ENCODE measurements at places on chromosomes 6 and 20. TPM values are rescaled to one million over a fixed set of nuclear protein-coding genes. Genes with fewer than 3 reads are reported as not detected.

Gene PRL
- not detected for total RNA-seq

Gene PRRT1
- 1.4 TPM for total RNA-seq

DNA sequence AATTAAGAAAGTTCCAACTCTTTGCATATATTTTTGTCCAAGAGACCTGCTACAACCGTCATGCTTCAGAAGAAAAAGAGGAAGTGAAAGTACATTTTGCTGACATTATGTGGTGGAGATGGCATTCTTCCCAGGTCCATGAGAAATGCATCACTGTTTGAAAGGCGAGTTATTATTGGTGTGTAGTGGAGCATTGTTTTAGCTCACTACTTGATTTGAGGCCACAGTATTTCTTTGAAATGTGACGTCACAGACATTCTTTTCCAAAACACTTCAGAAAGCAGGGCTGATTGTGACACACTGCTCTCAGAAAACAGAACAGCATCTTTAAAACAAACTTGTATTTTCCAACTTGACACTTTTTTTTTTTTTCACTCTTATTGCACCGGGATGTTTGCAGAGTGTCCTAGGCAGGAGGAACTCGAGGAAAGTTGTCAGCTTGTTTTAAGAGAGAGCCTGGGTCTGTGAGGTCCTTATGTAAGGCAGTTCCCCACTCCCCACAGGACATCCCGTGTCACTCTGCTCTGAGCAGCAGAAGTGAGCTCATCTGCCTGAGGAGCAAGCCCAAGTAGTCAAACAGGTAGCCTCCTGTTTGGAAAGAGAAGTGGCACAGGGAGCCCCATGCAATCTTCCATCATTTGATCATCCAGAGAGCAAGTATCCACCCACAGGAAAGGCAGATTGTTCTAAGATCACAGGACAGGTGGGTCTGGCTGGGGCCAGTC, 1.1 kb downstream of the SPTLC3 start:
- no peak for ATAC-seq

GRCh38 chr6:10956776-10957175, 69.9 kb downstream of the SYCP2L start:
- ATAC-seq, result no peak

GRCh38 chr6:148770408-148771211, 23.8 kb downstream of the UST start:
- ATAC-seq, result no peak

Gene COL21A1
- 0.73 TPM for total RNA-seq

Gene HLA-DOB
- not detected for total RNA-seq

GRCh38 chr6:69456086-69456485, 340.7 kb downstream of the LMBRD1 start:
- ATAC-seq, result no peak

Gene PDE7B
- total RNA-seq, result 60.7 TPM

DNA sequence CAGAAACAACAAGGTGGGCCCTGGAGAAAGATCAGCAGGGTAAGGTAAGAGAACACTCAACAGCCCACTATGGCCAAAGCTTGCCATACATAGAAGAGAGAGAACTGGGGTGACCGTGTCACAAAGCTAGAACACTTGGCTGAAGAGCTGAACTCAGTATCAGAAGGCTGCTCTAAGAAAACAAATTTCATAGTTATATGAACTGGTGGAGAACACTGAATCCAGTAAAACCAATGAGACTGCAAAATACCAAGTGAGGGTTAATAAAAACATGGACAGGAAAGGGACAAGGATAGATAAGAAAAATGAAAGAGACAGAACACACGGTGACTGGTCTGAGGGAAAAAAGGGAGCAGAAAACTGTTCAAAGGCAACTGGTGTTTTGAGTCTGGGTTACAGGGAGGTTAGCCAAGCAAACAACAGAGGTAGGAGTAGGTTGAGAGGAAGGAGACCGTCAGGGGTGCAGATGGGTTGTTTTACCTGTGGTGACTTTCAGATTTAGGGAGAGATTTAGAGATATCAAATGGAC, 56.5 kb downstream of the GMDS start:
- ATAC-seq, result no peak

- ATAC-seq, result no peak
Measured at GRCh38 chr6:79168695-79168980, 65.8 kb downstream of the HMGN3 start.

Gene KCNK16
- not detected for total RNA-seq
